ENCODE measurements at places on chromosomes 16 and 17.

DNA sequence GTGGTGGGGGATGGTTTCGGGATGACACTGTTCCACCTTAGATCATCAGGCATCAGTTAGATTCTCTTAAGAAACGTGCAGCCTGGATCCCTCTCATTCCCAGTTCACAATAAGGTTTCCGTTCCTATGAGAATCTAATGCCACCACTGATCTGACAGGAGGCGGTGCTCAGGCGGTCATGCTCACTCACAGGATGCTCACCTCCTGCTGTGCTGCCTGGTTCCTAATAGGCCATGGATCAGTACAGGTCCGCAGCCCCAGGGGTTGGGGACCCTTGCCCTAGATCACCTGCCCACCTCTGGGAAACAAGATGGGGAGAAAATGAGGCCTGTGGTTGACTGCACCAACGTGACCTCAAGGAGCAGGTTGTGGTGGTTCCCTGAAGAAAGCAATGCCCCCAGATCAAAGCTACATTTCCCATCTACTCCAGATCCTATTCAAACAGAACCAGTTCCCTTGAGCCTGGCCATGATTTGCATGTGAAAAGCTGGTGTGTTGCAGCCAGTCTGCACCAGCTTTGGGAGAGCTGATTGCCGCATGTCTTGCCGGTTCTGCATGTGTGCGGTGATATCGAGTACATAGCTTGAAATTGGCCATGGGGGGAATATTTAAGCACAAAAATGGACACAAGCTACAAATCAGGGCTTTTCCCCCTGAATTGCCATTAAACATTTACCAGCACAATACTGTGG, 183.2 kb upstream of the HSBP1 start:
- peaks cover 2% of the 10 kb centered on the region for H3K4me1 ChIP-seq
- no peak overlapping the region for H3K27ac ChIP-seq
- H3K36me3 ChIP-seq: no peaks in the 10 kb centered on the region
- H3K27me3 ChIP-seq: no peaks in the 10 kb centered on the region

GRCh38 chr17:28328325-28328724, 6.9 kb downstream of the IFT20 start:
- peaks cover 64% of the 10 kb centered on the region for H3K36me3 ChIP-seq
- no peak for DNase-seq
- H3K4me1 ChIP-seq: peaks cover 2% of the 10 kb centered on the region
- no peaks in the 10 kb centered on the region for H3K27me3 ChIP-seq

DNA sequence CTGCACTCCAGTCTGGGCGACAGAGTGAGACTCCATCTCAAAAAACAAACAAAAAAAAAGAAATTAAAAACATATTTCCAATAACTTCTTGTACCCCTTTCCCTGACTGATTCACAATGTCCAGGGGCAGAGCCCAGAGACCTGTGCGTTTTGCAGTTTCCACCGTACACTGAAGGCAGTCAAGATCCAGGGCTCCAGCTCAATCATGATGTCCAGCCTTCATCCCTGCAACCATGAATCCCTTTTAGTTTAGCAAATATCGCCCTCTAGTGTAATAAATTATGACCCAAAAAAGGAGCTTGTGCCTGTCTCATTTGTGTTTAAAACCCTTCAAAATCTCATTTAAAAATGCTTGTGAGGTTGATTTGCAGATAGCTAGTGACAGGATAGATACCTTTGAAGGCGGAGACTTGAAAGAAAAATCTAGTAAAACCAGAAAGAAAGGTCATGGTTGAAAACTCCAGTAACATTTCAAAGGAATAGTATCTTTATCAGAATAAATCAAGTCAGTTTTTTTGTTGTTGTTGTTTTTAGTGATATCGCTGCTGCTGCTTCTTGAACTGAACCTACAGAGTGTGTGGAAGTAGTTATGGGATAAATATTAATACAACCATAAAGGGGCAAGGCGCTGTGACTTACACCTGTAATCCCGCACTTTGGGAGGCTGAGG, 3.7 kb upstream of the ERN1 start:
- H3K4me1 ChIP-seq: peaks cover 14% of the 10 kb centered on the region
- H3K4me3 ChIP-seq: no peak overlapping the region
- DNase-seq: peak; percentile 82
- no peaks in the 10 kb centered on the region for H3K36me3 ChIP-seq
- no peak overlapping the region for H3K27ac ChIP-seq

DNA sequence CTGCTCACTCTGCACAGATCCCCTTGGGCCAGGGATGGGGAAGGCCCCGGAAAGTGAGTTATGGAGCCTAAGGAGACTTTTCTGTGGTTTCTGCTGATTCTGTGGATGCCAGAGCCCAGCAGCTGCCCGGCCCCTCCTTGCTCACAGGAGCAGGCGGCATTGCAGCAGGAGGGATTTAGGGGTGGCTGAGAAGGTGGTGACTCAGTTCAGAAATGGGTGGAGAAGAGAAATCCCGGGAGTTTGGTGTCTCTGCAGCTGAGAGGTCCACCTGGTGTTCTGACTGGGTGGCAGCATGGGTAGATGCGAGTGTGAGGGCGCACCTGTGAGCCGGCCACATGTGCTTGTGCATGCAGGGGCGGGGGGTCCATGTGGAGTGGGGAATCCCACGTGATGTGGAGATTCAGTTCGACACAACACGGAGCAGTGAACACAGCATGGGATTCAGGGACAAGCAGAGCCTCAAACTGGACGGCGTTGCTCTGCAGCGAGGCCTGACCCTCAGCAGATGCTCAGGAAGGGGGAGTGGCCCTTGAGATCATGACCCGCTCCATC, 16.0 kb upstream of the SPPL2C start:
- H3K4me3 ChIP-seq: no peak overlapping the region
- no peak overlapping the region for H3K27ac ChIP-seq
- H3K4me1 ChIP-seq: no peaks in the 10 kb centered on the region
- DNase-seq: no peak
- peaks cover 36% of the 10 kb centered on the region for H3K27me3 ChIP-seq

DNA sequence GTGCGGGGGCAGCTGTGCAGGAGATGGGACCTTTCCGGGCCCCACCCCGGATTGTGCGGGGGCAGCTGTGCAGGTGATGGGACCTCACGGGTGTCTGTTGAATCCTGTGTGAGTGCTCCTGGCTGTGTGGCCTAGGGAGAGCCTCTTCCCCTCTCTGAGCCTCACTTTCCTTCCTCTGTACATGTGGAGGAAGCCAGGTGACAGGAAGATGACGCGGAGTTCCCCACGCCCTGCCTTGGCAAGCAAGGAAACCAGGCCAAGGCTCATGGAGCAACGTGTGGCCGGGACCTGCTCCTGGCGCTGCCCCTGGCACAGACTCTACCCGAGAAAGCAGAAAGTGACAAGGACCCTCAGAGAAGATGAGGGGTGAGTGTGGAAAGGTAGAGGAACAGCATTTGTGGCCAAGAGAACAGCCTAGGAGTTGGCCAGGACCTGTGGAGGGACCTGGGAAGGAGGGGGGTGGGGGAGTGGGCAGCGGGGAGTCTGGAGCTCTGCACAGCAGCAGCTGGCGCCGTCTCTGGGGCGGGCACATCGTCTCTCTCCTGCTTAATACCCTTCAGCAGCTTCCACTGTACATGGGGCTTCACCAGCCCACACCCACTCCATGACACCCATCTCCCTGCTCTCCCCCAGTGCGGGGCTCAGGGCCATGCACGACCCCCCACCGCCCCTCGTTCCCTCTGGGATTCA, 38.4 kb upstream of the PABPN1L start:
- peaks cover 61% of the 10 kb centered on the region for H3K4me1 ChIP-seq
- no peak overlapping the region for H3K4me3 ChIP-seq
- DNase-seq: no peak
- H3K27me3 ChIP-seq: no peaks in the 10 kb centered on the region
- peaks cover 11% of the 10 kb centered on the region for H3K36me3 ChIP-seq

GRCh38 chr17:43699438-43699756, 37.7 kb upstream of the MEOX1 start:
- H3K27ac ChIP-seq: no peak overlapping the region
- no peak for DNase-seq
- peaks cover 10% of the 10 kb centered on the region for H3K27me3 ChIP-seq
- H3K4me1 ChIP-seq: peaks cover 10% of the 10 kb centered on the region

DNA sequence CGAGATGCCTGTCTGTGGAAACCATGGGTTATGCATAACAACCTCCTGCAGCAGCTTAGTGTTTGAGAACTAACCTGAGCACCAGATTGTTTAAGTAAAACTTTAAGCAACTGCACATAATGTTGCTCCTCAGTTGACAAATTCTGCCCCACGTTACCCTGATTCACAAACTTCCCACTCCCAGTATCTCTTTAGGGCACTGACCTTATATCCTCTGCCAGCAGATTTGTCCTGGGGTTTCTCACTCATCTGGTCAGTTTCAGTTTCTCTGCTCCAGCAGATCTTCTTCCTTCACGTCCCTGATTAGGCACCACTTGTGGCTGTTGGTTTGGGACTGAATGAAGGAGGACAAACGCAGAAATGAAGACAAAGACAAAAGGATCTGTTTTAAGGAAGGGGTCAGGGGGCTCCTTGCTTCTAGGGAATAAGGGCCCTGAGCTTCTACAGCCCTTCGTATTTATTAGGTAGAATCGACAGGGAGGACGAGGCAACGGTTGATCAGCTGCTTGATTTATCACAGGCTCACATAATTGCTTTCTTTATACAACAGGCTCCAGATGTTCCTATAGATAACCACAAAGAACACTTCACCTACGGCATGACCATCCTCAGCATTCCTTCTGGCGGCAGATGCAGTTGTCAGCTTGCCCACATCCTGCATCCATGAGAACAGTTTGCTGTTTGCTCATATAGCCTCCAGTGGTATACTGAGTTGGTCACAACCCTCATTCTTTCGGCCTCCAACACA, 13.5 kb upstream of the ZNF689 start:
- H3K27ac ChIP-seq: no peak overlapping the region
- H3K4me3 ChIP-seq: no peak overlapping the region
- peaks cover 2% of the 10 kb centered on the region for H3K4me1 ChIP-seq

DNA sequence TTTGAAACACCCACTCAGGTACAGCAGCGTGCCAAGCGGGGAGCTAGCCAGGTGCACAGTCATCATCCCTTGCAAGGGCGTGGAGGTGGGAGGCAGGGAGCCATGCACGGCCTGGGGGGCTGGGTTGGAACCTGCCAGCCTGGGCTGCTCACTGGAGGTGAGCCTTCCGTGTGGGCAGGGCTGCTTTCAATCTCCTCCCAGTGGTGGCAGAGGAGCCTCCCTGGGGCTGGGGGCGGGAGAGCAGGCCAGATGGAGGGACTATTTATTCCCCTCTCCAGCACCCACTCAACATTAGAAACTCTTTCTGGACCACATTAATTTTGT, 90.3 kb downstream of the KATNIP start:
- H3K27ac ChIP-seq: no peak overlapping the region
- H3K4me3 ChIP-seq: no peak overlapping the region
- DNase-seq: no peak
- peaks cover 3% of the 10 kb centered on the region for H3K36me3 ChIP-seq
- peaks cover 2% of the 10 kb centered on the region for H3K4me1 ChIP-seq

DNA sequence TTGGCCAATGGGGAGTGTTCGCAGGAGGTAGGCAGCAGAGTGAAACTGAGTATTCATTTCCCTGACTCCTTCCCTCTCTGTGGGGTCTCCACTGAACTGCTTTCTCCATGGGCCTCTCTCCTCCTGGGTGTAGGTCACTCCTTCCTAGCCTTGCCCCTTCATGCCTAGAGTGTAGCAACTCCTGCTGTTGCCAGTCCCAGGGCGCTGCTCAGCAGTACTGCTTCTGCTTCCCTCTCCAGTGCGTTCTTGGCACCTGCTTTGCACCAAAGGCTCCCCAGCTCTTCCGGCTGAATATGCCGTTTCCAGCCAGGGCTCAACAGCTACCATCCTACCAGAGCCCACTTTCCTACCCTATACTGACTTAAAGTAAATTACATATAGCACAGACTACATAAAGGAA, 92.2 kb downstream of the MAF start:
- no peaks in the 10 kb centered on the region for H3K27me3 ChIP-seq
- H3K4me3 ChIP-seq: no peak overlapping the region
- H3K27ac ChIP-seq: no peak overlapping the region
- peaks cover 5% of the 10 kb centered on the region for H3K4me1 ChIP-seq

GRCh38 chr16:56833243-56833970, 31.6 kb upstream of the SLC12A3 start:
- H3K36me3 ChIP-seq: peaks cover 74% of the 10 kb centered on the region
- H3K4me1 ChIP-seq: no peaks in the 10 kb centered on the region
- no peak for DNase-seq
- no peak overlapping the region for H3K4me3 ChIP-seq

GRCh38 chr17:12812877-12813276, 23.6 kb downstream of the ARHGAP44 start:
- no peaks in the 10 kb centered on the region for H3K4me1 ChIP-seq
- no peaks in the 10 kb centered on the region for H3K36me3 ChIP-seq
- no peak for DNase-seq
- H3K27me3 ChIP-seq: no peaks in the 10 kb centered on the region
- H3K4me3 ChIP-seq: no peak overlapping the region
- H3K27ac ChIP-seq: no peak overlapping the region

GRCh38 chr17:81967533-81968395, 6.8 kb upstream of the NOTUM start:
- no peaks in the 10 kb centered on the region for H3K36me3 ChIP-seq
- peak overlapping the region; percentile 65 for H3K27ac ChIP-seq
- H3K4me1 ChIP-seq: peaks cover 54% of the 10 kb centered on the region

- peaks cover 4% of the 10 kb centered on the region for H3K4me1 ChIP-seq
- no peak overlapping the region for H3K4me3 ChIP-seq
- H3K27ac ChIP-seq: no peak overlapping the region
- no peaks in the 10 kb centered on the region for H3K27me3 ChIP-seq
- H3K36me3 ChIP-seq: peaks cover 18% of the 10 kb centered on the region
These were observed 51.4 kb downstream of the USP10 start for GRCh38 chr16:84751241-84751640.

- H3K27me3 ChIP-seq: no peaks in the 10 kb centered on the region
- no peaks in the 10 kb centered on the region for H3K36me3 ChIP-seq
- DNase-seq: no peak
These were observed 57.0 kb downstream of the RAI1 start for GRCh38 chr17:17737961-17738894.

- DNase-seq: no peak
- H3K27ac ChIP-seq: peak overlapping the region; percentile 80
- H3K36me3 ChIP-seq: no peaks in the 10 kb centered on the region
- no peaks in the 10 kb centered on the region for H3K27me3 ChIP-seq
These were observed 8.2 kb upstream of the SMTNL2 start for GRCh38 chr17:4576161-4576558.

DNA sequence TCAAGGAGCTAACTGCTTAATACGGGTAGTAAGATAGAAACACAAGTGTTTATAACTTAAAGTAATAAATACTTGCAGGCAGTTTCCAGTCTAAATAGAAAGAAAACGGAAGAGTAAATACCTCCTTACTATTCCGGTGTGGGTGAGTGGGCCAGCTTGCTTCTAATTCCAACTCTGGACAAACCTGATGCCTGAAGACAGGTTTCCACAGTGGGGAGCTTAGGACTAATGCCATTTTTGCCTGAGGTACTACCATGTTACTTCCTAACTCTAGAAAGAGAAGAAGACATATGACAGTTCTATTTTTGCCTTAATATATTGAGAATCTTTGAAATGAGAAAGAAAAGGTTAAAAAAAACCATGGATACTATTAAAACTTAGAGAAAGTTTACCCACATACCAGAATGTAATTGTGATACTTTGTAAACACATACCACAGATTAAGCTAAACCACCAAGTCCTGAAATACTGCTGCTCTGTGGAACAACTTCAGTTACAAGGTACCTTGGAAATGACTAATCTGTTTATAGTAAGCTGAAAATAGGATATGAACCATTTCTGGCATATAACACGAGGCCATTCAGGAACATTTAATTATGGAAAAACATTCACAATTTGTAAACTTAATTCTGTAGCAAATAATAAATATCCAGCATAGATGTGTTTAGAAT, 70.2 kb downstream of the ZZEF1 start:
- DNase-seq: no peak
- no peak overlapping the region for H3K4me3 ChIP-seq
- peaks cover 63% of the 10 kb centered on the region for H3K36me3 ChIP-seq
- H3K27ac ChIP-seq: no peak overlapping the region
- H3K27me3 ChIP-seq: no peaks in the 10 kb centered on the region
- H3K4me1 ChIP-seq: peaks cover 3% of the 10 kb centered on the region

All from muscle of leg (tissue), 16 donors.